ENCODE measurements at places on chromosomes 5 and 9.

GRCh38 chr9:111752455-111752854 is 42.3 kb downstream of the SHOC1 start:
- no peak for DNase-seq

DNA sequence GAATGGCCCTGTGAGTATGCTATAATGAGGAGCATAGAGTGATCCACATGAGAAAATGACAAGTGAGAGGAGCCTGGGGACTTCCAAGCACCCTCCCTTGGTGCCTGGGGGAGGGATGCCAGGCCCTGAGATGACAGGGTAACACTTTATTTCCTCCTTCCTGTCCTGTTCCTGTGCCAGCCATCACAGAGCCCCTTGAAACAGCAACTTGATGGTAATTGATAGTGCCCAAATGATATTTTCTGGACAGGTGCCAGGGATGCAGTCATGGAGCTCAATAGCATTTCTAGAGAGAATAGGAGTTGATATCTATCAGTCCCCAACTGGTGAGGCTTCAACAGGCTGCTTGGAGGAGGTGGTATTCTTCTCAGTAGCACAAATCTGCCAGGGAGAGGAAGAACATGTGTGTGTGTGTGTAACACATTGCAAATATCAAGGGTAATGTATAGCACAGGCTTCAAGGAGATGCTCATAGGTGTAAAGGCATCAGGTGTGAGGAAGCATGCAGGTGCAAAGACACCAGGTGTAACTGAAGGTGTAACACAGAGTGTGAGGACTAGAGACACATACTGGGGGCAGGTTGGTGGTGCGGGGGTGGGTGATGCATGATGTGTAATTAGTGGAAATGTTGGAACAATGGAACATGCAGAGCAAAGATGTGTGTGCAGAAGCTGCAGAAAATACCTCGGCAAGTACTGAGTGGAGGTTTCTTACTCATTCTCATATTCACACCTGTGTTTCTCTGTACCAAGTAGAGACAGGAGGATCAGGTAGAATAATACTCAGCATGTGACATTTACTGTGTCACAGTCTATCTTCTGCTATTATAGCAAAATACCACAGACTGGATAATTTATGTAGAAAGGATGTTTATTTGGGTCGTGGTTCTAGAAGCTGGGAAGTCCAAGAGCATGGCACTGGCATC is 18.1 kb upstream of the WWC1 start:
- no peak for DNase-seq

- DNase-seq: no peak
Measured at GRCh38 chr5:167764641-167765289, 526.7 kb upstream of the WWC1 start.

- DNase-seq: no peak
Measured at GRCh38 chr5:6717687-6718086, 4.5 kb downstream of the TENT4A start.

DNA sequence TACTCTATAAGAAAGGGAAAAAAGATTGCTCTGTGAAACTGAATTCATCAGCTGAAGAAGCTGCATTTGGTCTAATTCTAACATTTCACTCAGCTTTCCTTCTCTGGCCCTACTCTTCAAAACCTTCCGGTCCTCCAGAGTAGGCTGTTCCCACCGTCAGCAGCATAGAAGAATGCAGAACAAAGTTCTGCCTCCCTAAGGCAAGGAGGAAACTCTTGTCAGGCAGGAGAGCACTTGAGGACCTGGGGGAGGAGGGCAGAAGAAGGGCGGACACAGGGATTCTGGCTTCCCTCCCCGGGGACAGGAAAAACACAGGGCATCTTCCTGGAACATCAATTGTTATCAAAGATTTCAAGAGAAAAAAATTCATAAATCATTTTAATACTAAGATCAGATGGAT is 69.2 kb upstream of the SHB start:
- peak; percentile 13 for DNase-seq

Data from right lung (tissue), 10 donors.